Stromal cell of bone marrow (primary cell): ENCODE measurements at places on chromosomes 7 and 10.

DNA sequence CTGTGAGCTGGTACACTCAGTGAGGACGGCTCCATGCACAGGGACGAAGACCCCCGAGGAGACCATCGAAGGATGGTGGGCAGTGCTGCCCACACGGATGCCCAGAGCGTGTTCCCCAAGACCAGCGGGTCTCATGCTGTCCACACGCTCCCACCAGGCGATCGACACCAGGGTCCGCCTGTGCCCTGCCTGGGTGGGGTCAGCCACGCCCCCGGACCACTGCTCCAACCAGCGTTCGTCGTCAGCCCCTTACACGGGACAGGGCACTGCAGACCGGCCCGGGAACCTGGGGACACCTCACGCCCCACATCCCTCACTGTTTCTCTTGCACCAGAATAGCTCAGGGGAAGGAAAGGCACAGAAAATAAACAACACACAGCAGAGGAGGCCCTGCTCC is 223.5 kb downstream of the DNAJB6 start:
- no peak for DNase-seq

DNA sequence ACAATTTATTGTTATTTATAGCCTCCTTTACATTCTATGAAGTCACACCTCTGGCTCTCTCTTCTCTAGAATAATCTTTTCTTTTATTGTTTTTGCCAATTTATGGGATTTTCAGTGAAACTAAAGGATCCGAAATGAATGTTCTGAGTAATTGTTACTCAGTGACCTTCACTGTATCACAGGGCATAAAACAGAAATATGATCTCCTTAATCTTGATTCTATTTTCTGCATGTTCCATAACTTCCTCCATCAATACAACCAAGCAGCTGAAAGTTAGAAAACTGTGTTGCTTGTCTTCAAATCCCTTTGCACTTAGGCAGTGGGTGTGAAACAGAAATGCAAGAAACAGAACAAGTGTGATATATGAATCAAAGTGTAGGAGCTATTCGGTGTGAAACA is 57.4 kb upstream of the FERD3L start:
- no peak for DNase-seq

GRCh38 chr10:5944389-5945189 is 32.8 kb downstream of the IL15RA start:
- DNase-seq: peak; percentile 100

DNA sequence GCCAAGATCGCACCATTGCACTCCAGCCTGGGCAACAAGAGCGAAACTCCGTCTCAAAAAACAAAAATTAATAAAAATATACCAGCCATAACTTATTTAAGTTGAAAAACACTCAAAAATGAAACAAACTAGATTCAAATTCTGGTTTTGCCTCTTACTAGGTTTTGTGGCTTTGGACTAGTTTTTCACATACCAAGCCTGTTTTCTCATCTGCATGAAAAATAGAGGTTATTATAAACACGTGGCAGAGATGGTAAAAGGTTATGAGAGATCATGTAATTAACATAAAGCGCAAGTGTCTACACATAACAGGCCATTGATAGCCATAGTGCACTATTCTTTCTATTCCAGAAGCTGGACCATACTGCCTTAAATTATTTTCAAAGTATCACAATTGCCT is 35.5 kb upstream of the CABCOCO1 start:
- DNase-seq: no peak

- DNase-seq: peak; percentile 48
These were observed 10.9 kb upstream of the KIAA1549 start for GRCh38 chr7:138992052-138992531.

- DNase-seq: no peak
These were observed at the start of gene AGR2 for GRCh38 chr7:16804674-16805439. Gene AGR2 (minus strand): TSS chr7:16804999. CDS start chr7:16801796, 3,203 bp downstream.

GRCh38 chr10:31678139-31678536 is 250.5 kb downstream of the ARHGAP12 start:
- no peak for DNase-seq

DNA sequence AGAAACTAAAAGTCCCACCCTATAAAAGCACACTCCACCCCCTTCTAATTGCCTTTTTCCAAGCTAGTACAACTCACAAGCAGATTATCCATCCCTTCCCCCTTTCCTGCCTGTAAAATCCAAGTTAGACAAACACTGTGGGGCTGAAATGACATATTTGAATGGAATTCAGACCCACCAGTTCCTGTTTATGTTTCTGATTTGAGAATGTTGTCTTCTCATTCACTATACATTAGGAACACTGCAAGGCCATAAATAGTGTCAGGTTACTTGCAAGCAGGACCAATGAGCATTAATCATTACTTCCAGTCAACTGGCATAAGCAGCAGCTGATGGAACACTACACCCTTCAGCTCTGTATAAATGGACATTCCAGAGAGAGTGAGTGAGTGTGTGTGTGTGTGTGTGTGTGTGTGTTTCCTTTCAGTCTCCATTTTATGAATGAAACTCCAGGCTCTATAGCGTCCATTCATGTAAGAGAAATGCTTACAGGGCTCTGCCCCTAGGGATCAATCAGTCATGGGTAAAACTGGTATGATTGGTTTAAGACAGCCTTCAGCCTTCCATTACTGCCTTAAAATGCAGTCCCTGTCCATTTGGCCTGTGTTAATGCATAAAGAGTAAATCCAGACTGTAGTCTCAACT is 69.3 kb downstream of the ETV1 start:
- DNase-seq: peak; percentile 95

DNA sequence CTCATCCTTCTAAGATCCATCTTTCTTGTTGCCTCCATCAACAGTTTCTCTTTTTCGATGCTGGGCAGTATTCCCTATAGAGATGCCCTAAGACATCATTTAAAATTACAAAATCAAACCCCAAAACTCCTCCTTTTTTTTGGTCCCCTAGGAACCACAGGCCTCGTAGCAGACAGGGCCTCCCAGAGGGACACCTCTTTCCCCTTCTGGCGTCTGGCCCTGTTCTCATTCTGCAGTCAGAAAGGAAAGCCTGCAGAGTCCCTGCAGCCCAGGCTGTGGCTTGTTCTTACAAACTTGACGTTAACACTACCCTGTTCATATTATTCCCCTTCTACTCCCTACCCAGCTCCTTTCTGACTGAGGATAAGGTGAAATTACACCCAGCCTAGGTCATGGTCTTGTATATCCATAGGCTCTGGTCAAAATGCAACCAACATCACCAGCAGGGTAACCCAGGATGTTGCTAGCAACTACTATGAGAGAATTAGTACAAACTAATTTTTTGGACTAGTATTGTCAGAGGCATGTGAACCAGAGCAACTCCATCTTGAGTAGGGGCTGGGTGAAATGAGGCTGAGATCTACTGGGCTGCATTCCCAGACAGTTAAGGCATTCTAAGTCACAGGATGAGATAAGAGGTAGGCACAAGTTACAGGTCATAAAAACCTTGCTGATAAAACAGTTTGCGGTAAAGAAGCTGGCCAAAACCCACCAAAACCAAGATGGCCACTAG is 3.5 kb upstream of the EPHA1 start:
- DNase-seq: no peak

GRCh38 chr7:28920424-28920823 is 37.7 kb downstream of the TRIL start:
- no peak for DNase-seq

- no peak for DNase-seq
These were observed 9.3 kb upstream of the MYL7 start for GRCh38 chr7:44150466-44150832.

- peak; percentile 64 for DNase-seq
These were observed 77.4 kb downstream of the PON1 start for GRCh38 chr7:95246831-95247370.

- DNase-seq: no peak
These were observed 5.2 kb downstream of the SPOCK2 start for GRCh38 chr10:72082856-72083789.

DNA sequence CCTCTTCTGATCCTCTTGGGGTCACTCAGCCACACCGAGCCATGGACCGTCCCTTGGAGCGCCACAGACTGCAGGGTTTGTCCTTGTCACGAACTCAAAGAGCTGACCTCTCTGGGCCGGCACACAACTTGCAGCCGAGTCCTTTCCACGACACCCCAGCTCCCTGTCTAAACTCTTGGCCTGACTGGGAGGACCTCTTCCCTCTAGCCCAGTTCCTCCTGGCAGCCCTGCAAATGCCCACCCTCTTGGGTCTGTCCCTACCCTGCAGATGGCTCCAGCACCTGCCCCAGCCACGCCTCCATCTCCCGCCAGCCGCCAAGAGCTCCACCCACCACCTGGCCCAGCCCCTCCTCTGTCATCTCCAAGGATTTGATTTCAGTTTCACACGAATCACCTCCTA is 339.2 kb downstream of the DNAJB6 start:
- no peak for DNase-seq

- no peak for DNase-seq
These were observed 58.1 kb downstream of the FHIP2A start for GRCh38 chr10:114879541-114880158.

GRCh38 chr10:13973742-13974141 is 357.0 kb downstream of the FRMD4A start:
- DNase-seq: no peak

GRCh38 chr7:79290841-79291497 is 162.5 kb downstream of the MAGI2 start:
- DNase-seq: no peak

DNA sequence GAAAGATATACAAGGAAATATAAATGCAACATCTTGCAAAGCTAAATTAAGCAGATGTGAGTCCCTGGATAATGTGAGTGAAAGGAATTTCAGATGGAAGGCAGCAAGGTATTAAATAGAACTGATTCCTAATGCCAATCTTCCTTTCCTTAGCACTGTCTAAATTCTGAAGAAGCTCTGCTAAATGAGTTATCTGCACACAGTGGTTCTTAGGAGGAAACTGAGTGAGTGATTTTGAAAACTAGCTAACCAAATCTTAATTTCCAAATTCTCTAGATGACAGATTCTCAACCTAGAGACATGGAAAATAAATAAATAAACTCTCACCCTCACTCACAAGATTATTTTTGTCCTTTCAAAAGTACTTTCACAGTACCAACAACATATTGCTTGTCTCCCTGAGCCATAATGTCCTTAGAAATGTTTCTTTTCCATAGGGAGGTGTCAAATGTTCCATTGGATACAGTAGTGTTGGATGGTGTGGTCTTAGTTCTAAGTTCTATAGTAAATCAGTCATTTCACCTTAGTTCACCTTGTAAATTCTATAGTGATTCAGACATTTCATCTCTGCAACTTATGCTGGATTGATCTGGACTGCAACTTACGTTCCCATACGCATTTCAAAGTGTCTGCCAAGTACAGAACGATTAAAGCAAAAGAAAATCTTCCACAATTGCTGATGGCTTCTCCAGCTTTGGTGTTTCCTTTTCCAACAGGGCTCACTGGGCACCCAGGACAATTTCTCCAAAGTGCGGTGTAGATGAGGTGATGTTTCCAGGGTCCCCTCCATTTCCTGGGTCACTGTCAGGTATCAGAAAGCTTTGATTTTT is 145.4 kb upstream of the FAM171A1 start:
- no peak for DNase-seq

DNA sequence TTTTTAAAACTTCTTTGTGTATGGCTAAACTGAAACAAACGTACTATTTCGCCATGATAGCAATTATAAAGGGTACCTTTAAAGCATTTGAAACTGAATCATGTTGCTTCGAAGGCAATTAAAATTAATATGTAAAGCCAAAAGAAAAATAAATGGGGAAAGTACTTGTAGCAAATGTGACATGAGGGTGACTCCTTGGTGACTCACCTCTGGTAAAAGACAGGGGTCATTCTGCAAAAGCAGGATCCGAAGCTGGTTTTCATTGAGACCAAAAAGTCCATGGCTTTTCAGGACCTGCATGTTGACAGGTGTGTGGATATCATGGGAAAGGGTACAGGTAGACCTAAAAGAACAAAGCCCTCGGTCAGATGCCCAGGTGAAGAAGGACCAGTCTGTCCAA is 1.5 kb downstream of the ZC3HAV1L start:
- DNase-seq: no peak

DNA sequence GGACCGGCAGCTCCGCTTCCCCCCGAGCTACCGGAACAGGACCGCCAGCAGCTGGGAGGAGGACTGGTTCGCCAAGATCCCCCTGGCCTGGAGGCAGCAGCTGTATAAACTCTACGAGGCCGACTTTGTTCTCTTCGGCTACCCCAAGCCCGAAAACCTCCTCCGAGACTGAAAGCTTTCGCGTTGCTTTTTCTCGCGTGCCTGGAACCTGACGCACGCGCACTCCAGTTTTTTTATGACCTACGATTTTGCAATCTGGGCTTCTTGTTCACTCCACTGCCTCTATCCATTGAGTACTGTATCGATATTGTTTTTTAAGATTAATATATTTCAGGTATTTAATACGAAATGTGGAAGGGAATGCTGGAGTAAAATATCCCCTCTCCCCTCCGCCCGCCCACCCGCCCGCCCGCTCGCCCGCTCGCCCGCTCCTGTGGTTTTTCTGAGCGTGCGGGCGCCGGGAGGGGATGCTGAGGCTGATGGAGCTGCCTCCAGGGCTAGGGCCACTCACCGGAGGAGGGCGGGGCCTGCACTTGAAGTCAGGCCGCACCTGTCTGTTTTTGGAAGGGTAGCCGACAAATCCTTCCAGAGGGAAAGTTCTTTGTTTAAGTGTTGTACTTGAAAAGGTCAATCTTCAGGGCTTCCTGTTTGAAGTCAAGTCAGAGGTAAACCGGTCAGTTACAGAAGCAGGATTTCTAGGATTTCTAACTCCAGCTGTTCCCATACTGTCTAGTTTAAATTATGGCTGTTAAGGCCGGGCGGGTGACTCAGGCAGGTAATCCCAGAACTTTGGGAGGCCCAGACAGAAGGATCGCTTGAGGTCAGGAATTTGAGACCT is 30.5 kb downstream of the CHST12 start:
- DNase-seq: no peak
